SW 1271 (cell line): ENCODE measurements at places on chromosomes 1 and 21.

DNA sequence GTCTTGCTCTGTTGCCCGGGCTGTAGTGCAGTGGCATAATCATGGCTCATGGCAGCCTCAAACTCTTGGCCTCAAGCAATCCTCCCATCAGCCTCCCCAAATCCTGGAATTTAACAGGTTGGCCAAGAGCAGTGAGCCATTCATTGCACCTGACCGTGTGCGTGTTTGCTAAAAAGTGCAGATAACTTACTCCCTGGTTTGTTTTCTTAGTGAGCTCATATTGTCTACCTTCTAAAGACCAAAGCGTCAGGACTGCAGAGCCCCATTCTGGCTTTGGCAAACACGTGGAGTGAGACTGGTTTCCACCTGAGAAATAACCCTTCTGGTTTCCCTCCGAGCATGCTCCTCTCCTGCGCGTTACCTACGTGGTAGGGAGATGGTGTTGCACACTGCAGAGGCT lies 32.2 kb upstream of the CA6 start:
- DNase-seq = no peak

DNA sequence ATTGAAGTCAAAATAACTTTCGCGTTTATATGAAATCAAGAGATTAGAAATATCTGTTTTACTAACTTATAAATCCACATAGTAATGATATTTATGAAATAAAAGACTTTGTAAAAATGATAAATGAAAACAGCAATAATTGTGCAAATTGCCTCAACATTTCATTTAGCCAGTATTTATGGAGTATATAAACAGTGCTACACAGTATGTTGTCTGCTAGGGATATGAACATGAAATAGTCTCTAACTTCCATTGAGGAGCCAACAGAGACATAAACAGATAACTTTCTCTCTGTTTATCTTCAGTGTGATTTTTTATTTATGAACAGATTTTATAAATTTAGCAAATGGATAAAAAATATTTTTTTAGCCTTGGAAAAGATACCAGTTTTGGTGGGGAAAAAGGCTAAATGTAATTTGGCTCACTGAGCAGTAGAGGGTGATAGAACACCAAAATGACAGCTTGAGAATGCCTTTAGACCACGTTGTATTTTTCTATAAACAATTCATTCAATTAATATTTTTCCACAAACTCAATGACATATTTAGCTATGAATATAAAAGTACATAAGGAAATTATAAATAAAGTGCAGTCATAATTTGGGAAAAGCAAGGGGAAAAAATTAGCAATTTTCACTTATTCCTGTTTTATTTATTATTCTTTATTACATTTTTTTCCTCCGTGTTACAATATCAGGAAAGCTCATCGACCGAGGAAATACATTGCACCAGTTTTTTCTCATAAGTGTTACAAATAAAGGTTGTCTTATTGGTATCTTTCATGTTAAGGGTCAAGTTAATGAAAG lies 47.5 kb upstream of the EEIG2 start:
- DNase-seq = peak; percentile 25

DNA sequence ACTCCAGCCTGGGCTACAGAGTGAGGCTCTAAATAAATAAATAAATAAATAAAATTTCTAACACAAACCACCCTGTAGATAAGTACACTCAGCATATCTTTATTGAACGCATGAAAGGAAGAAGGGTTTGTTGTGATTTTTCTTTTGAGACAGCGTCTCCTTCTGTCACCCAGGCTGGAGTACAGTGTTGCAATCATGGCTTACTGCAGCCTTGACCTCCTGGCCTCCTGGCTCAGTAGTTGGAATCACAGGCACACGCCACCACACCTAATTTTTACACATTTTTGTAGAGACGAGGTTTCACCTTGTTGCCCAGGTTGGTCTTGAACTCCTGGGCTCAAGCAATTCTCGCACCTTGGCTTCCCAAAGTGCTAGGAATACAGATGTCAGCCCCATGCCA lies 23.2 kb upstream of the RCC2 start:
- DNase-seq = no peak

DNA sequence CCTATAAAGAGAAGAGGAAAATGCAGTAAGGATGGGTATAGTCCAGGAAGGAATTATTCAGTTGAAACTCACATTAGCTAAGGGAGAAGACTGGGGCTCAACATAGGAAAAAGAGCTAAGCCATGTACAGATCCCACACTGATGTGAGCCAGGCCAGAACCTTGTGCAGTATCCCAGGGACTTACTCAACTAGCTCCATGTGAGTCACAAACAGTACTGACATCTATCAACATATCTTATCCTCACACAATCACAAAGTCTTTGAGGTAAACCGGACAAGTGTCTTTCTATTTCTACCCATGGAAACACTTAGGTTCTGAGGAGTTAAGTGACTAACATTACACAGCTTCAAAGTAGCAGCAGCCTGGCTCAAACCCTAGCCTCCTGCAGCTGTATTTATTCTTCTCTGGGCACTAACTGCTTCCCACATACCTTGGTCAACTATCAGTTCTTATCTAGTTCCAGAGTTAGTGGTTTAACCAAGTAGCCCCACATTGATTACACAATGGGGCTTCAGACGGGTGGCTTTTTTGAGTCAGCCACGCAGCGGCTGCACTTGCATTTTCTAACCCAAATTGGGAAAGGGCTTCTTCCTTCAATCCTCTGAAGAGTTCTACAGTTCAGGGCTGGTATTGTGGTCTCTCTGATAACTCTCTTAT lies 9.5 kb downstream of the CD5L start:
- no peak for DNase-seq

DNA sequence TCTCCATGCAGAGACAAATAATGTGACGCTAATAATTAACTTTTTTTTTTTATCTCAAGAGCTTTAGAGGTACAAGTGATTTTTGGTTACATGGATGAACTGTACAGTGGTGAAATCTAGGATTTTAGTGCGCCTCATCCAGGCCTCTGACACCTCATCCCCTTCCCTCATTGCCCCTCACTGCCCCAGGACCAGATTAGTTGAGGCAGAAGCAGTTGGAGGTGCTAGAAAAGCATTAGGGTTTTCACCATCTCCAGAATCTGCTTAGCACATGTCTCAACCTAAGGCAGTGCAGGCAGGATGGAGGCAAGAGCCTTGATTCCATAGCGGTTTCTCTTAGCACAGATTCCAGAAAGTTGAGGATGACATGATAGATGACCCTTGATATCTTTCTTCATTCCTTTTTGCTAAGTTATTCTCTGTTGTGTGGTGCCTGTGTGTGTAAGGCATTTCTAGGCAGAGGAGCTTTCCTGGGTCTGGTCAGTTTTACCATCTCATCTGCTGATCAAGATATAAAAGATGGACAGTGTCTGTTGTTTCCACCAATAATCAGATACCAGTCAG lies 16.3 kb upstream of the IL10 start:
- DNase-seq = no peak

DNA sequence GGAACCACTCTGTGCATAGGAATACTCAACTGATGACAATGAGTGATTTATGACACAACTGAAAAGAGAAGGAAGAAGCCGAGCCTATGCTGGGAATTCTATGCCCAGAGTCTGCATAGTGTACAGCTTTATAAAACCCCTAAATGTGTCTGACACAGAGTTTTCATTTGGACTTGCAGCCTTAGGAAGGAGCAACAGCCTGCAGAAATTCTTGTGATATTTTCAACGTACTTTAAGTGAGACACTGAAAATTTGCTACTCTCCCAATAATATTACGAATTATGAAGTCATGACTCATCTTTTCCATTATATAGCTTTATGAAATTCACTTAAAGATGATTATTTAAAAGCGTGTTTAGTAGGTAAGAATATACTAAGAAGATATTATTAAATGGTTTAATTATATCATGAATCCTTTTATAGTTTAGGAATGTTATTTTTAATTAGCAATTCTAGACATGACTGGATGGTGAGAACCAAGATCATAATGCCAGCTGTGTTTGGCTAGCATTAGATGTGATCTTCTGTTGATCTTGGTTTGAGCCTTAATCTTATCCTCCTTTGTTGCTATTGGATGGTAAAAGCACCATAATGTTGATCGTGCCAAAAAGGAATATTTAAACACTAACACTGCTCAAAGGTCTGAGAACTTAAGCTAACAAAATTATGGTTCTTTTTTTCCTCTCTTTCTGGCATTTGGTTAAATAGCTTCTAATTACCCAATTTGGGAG lies 785.1 kb upstream of the ADGRL4 start:
- no peak for DNase-seq

DNA sequence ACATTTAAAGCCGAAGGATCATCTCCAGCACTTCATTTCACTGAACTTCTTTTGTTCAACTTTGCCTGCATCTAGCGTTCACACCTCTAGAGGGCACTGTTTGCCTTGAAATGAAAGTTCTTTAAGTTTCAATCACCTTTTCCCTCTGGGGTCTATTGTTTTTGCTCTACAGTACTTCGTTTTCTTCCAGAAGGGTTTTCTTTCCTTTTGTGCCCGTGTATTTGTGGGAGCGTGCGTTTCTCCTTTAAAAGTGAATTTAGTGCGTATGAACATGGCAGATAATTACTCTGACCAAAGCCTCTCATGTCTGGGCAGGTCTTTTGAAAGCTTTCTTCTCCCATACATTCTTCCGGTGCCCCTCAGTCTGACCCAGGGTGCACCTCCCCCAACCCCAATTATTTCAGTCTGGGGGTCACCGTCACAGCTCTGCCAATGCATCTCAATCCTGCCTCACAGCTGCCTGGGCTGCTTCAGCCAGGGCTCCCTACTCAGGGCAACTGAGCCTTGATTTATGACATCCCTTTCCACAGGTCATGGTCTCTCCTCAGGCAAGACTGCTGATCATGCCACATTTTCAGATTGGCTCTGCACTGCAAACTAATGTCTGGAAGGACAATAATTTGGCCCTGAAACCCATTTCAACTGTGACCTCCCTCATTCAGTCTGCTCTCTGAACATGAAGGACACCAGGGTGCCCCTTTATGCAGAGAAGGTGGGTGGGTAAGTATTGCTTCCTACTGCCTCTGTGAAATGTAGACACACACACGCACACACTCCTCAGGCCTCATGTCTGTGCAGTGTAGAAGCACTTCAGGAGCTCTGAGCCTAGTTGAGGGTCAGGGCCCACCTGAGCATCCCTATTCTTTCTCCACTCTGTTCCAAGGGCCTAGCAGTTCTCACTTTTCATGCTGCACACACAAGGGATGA lies 88.6 kb downstream of the NUF2 start:
- DNase-seq = no peak
